ENCODE measurements at places on chromosomes 5 and 9.

GRCh38 chr5:81632679-81633078 lies 118.2 kb downstream of the SSBP2 start:
- no peak for DNase-seq

DNA sequence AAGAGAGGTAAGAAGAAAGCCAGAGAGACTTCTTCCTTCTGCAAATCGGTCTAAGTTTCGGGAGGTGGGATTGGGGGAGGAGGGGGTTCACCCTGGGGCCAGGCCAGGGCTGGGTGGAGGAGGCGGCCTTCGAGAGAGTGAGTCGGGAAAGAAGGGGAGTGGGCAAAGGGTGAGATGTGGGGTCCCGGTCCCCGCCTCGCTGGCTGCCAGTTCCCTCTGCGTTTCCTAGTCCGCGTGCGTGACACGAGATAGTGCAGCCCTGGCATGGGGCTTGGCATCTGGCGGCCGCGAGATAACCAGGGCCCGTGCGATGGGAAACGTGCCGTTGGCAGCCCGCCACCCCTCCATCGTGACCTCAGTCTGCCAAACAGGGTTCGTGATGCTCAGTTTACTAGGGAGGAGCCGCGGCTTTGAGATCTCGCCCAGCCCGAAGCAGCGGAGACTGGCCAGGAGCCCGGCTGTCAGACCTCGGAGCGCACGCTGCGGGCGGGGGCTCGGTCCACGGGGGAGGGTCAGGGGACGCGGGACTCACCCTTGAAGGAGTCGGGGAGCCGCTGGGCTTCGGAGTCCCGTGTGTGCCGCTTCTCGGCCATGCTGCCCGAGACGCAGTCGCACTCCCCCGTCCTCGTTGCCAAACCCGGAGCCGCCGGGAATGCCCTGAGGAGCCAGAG lies at the start of gene STOM:
Gene STOM, minus strand, starts transcription at position 656 of the 671 bp plus-strand sequence. Its CDS starts 63 bp downstream, at position 593.
- DNase-seq, result peak; percentile 93

- DNase-seq, result no peak
Measured at GRCh38 chr9:35711501-35712428, 20.2 kb downstream of the TLN1 start.

GRCh38 chr5:39716532-39717028 lies 291.8 kb upstream of the DAB2 start:
- peak; percentile 46 for DNase-seq

DNA sequence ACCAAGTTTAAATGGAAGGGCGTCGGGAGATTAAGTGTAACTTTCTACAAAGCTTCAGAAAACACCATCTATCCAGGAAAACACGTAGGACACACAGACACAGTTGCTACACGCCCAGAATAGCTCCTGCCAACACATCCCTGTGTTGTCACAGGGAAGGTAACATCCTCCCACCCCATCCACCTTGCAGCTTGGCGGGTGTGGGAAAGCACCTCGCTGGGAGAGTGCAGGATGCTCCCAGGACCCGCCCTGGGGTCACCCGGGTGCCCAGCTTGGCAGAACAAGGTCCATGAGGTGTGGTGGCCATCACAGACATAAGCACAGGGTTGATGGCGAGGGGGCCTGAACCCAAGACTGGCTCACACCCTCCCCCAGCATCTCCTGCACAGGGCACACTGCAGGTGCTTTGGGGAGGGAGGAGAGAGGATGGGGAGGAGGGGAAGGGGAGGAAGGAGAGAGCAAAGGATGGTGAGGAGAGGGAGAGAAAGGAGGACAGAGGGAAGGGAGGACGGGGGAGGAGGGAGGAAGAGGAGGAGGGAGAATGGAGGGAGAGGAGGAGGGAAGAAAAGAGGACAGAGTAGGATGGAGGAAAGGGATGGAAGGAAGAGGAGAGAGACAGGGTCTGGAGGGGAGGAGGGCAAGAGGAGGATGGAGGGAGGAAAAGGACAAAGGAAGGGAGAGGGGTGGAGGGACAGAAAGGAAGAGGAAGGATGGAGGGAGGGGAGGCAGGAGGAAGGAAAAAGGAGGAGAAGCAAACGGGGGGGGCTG lies 37.2 kb downstream of the GOLM1 start:
- no peak for DNase-seq

GRCh38 chr9:76414661-76415060 lies 20.4 kb upstream of the RFK start:
- DNase-seq, result no peak

- no peak for DNase-seq
Measured at GRCh38 chr9:17600962-17601593, 22.2 kb downstream of the SH3GL2 start.

GRCh38 chr9:17509151-17509550 lies 69.7 kb upstream of the SH3GL2 start:
- no peak for DNase-seq

- no peak for DNase-seq
Measured at GRCh38 chr9:134404376-134405358, 78.4 kb downstream of the RXRA start.

DNA sequence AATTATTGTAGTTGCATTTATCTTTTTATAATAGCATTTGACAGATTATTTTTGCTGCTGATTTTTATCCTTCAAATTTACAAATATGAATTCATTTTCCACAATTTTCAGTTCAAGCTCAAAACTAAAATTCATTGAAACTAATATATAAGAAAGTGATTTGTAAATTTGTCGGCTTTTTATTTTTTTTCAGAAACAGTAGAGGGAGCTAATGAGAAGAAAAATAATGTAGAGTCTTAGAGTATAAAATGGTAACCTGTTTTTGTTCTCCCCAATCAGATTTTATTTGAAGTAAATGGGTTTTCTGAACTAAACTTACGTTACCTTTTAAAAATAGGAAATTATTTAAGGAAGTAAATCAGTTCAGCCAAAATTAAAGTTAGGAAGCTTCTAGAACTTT lies 19.2 kb downstream of the PRRC1 start:
- DNase-seq, result no peak

- DNase-seq, result no peak
Measured at GRCh38 chr5:162190-162564, 29.1 kb upstream of the LRRC14B start.

DNA sequence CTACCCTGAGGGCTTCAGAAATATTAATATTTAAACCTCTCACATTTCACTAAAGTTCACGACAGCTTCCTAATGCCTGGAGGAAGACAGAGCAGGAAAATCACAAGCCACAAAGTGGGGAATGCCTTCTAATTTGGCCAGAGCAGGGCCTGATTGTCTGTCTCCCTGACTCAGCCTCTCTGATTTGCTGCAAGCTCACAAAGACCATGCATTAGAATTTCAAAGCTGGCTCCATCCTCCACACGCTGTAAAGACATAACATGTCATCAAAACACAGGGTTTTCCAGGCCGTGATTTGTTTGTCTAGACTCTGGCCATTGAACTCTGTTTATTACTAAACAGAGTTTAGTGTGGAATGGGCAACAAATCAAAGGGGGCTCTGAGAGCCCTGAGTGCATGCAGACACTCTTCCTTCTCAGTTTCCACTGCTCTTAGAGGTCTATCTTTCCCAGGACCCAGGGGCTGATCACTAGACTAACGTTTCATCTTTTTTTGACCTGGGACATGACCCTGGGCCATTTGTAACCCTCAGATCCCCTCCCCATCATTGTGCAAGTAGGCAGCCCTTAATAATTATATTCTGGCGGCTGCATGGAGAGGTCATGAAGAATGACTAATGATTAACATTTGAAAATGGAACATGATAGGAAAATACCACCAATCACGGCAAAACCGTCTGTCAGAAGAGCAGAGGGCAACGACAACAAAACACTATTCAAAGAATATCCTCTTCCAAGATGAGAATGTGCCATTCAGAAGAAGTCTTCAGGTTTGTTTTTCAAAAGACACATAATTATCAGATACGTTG lies 140.2 kb downstream of the ENC1 start:
- no peak for DNase-seq

DNA sequence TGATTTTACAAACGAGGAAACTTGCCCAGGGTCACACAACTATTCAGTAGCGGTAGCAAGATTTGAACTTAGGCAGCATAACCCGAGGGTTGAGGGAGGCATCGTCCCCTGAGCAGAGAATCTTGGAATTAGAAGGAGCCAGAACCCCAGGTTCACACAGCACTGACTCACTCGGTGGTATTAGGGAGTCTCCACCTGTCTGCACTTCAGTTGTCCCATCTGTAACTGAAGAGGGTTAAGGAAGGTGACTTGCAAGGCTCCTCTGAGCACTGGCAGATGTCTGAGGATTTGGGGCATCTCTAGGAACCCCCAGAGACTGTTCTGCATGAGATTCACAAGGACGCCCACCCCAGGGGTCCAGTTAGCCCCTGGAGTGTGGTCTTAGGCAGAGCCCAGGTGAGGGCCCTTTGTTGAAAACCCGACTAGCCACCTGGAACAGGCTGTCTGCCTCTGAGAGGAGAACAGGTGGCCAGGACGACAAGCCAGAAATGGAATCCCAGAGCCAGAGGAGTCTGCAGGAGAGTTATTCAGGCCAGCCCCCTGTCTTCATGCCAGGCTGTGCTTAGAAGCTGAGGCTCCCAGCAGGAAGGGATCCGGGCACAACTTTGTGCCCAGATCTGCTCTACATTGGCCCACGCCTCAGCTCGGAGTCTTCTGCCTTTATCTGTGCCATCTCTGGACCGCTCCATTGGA lies 50.0 kb upstream of the ORM1 start:
- DNase-seq, result no peak

DNA sequence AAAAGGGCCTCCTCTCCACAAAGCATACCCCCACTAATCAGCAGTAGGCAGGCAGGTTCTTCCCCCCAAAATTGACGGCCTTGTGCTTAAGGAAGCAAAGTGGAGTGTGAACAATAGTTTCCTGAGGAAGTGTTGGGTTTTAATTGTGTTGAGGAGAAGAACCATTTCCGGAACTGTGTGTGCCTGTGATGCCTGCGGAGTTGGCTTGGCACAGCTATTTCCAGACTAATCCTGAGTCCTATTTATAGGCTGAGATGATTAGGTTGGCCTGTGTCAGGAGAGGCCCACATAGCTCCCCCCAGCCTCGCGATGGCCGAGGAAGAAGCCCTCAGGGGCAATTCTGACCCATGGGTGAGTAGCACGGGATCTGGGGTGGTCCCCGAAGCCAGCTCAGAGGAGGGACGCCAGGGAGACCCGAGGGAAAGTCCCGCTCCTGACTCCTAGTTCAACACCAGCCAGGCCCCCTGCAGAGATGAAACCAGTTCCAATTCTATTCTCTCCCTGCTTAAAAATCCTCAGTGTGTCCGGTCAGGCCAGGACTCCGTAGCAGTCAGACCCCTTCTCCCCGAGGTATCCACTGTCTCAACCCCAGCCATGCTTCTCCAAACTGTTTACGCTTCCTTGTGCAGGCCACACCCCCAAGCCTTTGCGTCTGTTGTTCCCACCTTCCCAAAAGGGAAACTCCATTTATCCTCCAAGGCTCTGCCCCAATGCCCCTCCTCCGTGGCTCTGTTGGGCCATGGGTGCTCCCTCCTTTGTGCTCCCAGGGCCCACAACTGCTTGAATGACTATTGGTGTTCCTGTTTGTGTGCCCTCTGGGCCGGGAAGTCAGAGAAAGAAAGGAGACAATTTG lies 18.1 kb downstream of the GSN start:
- no peak for DNase-seq

DNA sequence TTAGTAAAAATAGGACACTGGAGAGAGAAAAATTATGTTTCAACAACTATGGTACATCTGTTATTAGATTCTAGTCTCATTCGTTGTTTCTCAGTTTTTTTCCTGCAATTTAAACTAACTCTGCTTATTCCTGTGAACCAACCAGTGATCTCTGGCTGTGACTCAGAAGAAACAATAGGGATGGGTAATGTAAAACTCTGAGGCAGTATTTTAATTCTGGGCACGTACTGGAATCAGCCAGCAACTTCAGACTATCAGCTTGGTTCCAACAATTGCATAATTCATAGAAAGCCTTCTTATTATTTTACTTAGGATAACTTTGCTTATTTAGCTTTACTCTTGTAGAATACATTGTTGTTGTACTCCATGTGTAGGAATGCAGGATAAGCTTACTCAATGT lies 28.8 kb downstream of the MLLT3 start:
- no peak for DNase-seq

DNA sequence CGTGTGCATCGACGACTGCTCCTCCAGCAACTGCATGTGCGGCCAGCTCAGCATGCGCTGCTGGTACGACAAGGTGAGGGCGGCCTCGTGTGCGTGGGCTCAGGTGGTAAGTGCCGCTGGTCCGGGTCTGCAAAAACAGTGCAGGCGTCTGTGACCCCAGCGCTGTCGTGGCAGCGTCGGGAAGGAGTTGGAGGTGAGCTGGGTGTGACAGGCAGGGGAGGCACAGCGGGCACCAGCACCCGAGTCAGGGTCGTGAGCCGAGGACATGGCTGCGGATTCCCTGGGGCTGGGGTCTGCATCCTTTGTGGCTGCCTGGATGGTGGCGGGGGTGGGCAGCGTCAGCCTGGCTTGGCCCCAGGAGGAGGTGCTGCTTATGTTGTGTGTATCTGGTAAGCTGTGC lies 63.1 kb upstream of the CACNA1B start:
- DNase-seq, result no peak

All from liver (tissue), 10 donors.